ENCODE measurements at places on chromosomes 2 and 18. TPM values are rescaled to one million over a fixed set of nuclear protein-coding genes. Genes with fewer than 3 reads are reported as not detected.

DNA sequence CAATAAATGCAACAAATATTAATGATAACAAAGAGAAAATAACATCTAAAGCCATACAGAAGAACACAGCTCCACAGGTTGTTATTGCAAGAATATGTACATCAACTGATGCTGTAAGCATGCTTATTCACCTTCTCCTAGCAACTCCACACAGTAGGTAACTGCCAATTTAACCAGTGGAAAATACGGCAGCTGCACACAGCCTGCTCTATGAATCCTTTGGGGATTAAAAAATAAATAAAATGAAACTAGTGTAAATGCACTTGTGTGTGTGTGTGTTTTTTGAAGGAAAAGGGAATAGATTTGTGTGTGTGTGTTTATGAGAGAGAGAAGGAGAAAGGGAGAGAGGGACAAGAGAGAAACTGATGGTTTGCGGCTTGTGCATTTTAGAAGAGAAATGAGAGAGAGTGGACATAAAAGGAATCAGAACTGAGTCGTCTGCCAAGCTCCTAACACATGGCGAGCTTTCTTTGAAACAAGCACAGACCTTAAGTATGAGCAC, 96.2 kb upstream of the PDE1A start:
- DNase-seq = peak; percentile 2

- peak; percentile 82 for DNase-seq
These were observed 1.5 kb upstream of the OST4 start for GRCh38 chr2:27072920-27073319.

DNA sequence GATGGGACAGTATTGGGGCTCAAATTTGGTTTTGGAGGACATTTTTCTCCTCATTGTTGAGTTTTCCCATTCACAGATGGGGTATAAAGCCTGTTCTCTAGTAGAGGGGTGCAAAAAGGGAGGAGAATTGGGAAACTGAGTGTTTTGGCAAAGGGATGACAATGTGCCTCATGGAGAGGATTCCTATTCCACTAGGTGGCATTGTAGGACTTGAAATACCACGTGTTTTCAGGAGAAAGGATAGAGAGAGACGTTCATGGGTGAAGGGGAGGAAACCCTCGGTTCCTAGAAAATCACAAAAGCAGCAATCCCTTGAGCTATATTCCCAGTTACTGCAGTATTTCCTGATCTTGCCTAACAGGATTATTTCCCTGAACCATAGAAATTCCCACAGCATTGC, 113.7 kb upstream of the SRD5A2 start:
- DNase-seq = no peak

GRCh38 chr2:221096706-221097567, 475.2 kb downstream of the EPHA4 start:
- DNase-seq = peak; percentile 52

GRCh38 chr2:98932778-98933343, 3.2 kb downstream of the CRACDL start:
- DNase-seq = no peak

- no peak for DNase-seq
These were observed 4.7 kb downstream of the CD302 start for GRCh38 chr2:159793326-159793725.

- DNase-seq = no peak
These were observed 17.2 kb upstream of the IL37 start for GRCh38 chr2:112893752-112894151.

DNA sequence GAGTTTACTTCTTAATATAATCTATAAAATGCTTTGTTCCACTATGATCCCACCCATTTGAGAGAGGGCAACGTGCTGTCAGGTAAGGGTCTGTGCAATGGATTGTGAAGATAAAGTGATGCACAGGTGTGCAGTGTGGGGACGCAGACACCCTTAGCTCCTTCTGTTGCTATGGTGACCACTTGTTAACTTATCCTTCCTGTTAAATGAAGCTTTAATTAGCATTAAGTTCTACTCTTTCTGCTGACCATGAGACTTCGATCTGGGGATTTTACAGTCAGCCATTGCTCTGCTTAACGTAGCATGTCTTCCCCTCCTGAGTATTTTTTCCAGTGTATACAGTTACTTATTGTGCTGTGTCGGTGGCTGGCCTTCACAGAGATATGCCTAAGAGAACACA, 23.1 kb upstream of the ALKAL2 start:
- DNase-seq = no peak

DNA sequence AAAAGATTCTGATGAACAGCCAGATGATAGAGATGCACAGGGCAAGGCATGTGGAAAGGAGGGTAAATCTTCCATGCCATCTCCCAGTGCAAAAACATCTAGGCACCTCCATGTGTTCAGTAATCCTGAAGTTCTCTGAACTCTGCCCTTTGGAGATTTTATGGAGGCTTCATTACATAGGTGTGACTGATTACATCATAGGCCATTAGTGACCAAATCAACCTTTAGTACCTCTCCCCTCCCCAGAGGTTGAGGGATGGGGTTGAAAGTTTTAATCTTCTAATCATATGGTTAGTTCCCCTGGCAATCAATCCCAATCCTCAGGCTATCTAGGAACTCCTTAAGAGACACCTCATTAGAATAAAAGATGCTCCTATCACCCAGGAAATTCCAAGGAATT, 2190.2 kb upstream of the PIK3C3 start:
- no peak for DNase-seq

- no peak for DNase-seq
These were observed 769 bp downstream of the ALMS1 start for GRCh38 chr2:73386342-73386868.

GRCh38 chr2:174704642-174705041, 59.6 kb downstream of the CHRNA1 start:
- DNase-seq = no peak

DNA sequence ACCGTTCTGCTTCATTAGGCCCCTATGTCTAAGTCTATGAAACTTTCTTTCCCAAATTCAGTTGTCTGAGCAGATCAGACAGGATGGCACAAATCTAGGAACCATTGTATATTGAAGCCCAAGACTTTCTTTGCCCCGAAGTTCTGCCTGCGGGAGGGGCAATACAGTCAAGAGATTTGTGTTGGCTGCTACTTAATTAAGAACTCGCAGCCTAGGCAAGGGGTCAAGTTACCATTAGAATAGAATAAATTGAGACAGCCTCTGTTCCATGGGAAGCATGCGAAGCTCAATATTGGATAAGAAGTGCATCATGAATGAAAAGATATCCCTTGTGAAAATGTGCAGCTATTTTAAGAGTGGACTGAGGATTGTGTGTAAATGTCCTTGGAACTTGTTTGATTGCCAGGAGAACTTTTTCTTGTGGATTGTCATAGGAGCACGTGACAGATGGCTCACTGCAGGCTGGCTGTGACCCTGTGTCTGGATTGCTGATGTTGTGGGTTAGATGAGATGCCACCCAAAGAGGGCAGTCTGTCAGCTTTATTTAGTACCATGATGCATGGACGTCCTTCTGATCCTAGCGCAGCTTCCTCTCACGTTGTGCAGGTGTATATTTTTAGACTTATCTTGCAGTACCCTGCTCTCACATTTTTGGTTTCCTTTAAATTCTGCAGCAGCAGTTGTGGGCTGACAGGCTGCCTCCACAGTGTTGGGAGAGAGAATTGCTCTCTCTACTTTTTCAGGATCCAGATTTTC, 30.9 kb downstream of the HAUS1 start:
- DNase-seq = no peak

- DNase-seq = peak; percentile 69
These were observed 780 bp upstream of the BCL2 start for GRCh38 chr18:63320123-63320974.

DNA sequence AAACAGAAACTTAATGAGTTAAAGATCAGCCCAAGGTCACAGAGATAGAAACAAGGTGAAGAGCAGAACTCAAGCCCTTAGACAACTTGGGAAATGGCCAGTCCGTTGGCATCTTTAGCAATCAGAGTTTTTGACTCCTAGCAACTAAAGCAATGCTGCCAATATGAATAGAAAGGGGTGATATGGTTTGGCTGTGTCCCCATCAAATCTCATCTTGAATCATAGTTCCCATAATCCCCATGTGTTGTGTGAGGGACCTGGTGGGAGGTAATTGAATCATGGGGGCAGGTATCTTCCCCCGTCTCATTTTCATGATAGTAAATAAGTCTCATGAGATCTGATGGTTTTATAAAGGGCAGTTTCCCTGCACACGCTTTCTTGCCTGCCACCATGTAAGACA, 170.2 kb downstream of the DDX1 start:
- DNase-seq = no peak

- no peak for DNase-seq
These were observed 77.0 kb upstream of the GALNT3 start for GRCh38 chr2:165871025-165871424.

- no peak for DNase-seq
These were observed 75.2 kb upstream of the RMDN2 start for GRCh38 chr2:37849911-37850310.

DNA sequence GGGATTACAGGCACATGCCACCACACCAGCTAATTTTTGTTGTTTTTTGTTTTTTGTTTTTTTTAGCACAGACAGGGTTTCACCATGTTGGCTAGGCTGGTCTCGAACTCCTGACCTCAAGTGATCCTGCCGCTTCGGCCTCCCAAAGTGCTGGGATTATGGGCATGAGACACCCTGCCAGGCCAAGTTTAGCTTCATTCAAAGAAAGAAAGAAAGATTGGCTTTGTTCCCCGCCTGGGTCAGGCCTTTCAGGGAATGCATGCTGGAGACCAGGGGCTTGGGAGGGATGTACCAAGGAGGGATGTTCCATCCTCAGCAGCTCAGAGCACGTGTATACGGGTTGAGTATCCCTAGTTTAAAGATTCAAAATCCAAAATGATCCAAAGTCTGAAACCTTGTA, 283.0 kb downstream of the ALPK2 start:
- no peak for DNase-seq

GRCh38 chr2:130726614-130727180, 2.2 kb upstream of the GPR148 start:
- no peak for DNase-seq

GRCh38 chr2:215767625-215768024, 245.7 kb downstream of the MREG start:
- DNase-seq = no peak

DNA sequence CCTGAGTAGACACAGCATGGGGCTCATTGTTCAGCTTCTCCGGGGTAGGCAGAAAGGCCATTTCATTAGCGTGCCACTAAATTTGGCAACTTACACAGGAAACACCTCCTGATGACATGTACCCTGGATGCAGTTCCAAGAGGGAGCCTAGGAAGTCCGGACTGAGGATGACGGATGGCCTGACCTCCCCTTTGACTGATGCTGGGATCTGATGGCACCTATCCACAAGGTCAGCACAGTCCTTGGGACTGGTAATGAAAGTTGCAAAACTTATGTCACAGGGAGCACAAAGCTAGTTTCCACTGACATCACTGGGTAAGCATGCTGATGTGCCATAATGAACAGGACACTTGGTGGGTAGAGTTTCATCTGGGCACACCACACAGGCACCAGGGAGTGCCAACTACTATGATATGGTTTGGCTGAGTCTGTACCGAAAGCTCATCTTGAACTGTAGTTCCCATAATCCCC, 126.7 kb upstream of the ARL4C start:
- DNase-seq = no peak

DNA sequence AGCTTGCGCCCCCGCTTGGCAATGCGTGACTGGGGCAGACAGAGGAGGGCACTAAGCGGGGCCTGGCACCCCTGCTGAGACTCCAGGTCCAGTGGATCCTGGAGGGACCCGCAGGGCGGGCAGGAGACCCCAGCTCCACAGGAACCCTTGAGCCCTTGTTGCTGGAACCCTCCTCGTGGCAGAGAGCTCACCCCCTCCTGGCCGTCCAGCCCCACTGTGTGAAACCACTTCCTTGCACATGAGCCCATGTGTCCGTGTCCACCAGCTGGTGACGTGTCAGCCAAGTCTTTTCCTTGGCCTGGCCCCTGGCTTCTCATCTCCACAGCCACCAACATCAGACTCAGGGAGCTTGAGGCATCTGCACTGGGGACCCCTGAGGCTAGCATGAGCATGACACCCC, 38.0 kb downstream of the BIN1 start:
- DNase-seq = no peak

DNA sequence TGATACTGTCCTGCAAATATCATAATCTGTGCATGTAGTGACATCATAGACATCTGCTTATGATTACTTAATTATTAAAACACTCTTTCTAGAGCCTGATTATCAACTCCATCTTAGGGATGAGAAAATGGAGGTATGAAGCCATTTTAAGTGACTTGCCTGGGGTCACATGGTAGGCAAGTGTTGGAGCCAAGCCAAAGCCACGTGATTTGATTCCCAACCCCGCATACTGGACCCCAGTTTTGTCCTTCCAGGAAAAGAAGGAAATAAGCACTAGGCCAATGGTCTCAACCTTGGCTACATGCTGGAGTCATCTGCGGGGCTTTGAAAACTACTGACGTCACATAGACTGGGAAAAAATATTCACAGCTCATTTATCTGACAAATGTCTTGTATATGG, 19.6 kb upstream of the SEH1L start:
- DNase-seq = no peak

GRCh38 chr2:210224941-210225672, at the start of gene ACADL:
TSS of gene ACADL (minus strand) at chr2:210225447. CDS start at chr2:210225263, 184 bp downstream.
- DNase-seq = peak; percentile 35

DNA sequence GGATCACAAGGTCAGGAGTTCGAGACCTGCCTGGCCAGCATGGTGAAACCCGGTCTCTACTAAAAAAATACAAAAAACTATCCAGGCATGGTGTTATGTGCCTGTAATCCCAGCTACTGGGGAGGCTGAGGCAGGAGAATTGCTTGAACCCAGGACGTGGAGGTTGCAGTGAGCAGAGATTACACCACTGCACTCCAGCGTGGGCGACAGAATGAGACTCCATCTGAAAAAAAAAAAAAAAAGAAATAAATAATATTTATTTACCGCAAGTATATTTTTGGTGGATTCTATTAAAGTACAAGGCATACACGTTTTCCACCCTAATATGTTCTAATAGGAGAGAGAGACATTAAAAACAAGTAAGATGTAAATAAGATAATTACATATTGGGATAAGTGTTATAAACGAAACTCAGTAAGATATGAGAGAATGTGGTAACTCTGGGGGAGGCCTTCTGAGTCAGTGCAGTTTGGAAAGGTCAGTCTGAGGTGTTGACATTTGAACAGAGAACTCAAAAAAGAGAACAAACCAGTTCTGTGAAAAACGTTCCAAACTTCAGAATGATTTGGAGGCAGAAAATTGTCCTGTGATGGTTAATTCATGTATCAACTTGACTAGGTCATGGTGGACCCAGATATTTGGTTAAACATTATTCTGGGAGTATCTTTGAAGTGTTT, 8.8 kb upstream of the POLI start:
- no peak for DNase-seq

GRCh38 chr2:222939208-222939856, 78.5 kb downstream of the ACSL3 start:
- peak; percentile 32 for DNase-seq

- DNase-seq = peak; percentile 22
These were observed 27.5 kb upstream of the FAHD2A start for GRCh38 chr2:95374921-95375471.

- no peak for DNase-seq
These were observed 122.7 kb upstream of the GLI2 start for GRCh38 chr2:120612931-120613330.

ADAM23 gene
- total RNA-seq = 13.9 TPM

PDCD1 gene
- not detected for total RNA-seq

UGT1A10 gene
- not detected for total RNA-seq

GKN2 gene
- not detected for total RNA-seq

NXPH2 gene
- total RNA-seq = 1.0 TPM

ITGA6 gene
- 35.3 TPM for total RNA-seq

EDAR gene
- total RNA-seq = not detected

PDE11A gene
- total RNA-seq = 0.89 TPM

KCNE4 gene
- total RNA-seq = 0.34 TPM

ATOH8 gene
- 1.9 TPM for total RNA-seq

KCMF1 gene
- 90.8 TPM for total RNA-seq

RGPD3 gene
- total RNA-seq = 0.10 TPM

DSG2 gene
- 168 TPM for total RNA-seq

FZD7 gene
- 61.5 TPM for total RNA-seq

CD207 gene
- total RNA-seq = not detected
